ENCODE measurements at places on chromosomes 16 and 17. TPM values are rescaled to one million over a fixed set of nuclear protein-coding genes. Genes with fewer than 3 reads are reported as not detected.

DNA sequence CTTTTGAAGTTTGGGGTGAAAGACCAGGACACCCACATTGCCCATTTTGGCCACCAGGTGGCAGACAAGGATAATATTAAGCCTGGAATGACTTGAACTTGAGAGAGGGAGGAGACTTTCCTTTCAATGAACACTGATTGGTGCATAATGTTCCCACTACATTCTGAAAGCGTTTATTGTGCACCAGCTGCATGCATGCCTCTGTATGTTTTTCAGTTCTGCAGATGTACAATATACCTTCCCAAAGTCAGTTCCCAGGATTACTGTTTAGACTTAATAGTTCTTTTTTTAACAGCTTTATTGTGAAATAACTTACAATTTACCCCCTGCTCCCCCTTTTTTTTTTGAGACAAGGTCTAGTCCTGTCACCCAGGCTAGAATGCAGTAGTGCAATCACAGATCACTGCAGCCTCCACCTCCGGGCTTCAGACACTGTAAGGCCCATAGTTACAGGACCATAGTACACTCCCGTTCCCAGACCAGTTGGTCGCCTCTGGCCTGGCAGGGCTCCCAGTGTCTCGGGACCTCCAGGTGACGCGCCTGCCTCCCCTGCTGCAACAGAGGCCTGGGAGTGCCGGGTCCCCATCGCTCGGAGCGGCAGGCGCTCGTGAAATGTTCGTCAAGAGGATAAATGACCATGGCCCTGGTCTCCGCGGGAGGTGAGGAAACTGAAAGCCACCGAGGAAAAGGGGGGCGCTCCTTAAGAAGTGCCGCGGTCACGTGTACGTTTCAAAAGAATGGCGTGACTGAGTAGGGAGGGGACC, 12.2 kb downstream of the CES2 start:
- DNase-seq, result peak; percentile 80

DNA sequence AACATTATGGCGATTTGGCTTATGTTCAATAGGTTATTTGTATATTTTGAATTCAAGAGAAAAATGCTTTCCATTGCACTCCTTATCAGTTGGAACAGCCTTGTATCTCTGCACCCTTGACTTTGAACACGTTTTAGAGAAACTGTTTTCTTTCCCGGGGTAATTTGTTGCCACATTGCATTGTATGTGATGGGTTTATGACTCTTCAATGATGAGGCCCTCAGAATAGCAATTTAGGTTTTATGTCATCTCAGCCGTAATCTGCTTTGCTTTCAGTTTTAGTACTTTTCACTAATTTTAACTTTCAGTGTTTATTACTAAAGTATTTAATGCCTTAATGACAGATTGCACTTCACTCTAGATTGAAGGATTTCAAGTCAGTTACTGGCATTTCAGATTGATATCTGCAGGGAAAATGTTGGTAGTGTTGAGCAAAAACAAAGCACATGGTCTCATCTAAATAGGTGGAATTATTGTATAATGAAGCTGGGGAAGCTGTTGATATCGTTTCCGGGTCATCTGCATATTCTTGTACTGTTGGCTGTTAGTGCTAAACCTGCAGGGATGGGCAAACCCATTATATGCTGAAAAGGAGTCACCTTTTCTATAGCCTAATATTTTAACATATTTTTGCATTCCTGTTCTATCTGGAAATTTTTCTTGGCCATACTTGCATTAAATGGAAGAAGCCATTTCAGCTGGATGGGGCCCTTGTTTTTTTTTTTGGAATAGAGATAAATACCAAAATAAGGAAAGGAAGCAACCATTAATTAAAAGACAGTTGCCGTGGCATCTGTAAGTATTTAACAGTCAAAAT, 2.0 kb downstream of the LUC7L3 start:
- no peak for DNase-seq

- no peak for DNase-seq
These were observed 73.9 kb downstream of the MRM1 start for GRCh38 chr17:36675250-36675649.

DNA sequence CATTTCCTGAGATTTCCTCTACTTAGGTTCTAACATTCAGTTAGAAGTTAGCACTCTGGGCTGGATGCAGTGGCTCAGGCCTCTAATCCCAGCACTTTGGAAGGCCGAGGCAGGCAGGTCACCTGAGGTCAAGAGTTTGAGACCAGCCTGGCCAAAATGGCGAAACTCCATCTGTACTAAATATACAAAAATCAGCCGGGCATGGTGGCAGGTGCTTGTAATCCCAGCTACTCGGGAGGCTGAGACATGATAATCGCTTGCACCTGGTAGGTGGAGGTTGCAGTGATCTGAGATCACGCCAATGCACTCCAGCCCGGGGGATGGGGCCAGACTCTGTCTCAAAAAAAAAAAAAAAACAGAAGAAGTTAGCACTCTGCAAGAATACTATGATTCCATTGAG, 1430.9 kb downstream of the CDH11 start:
- DNase-seq, result no peak

The TEX14 gene
- 0.21 TPM for total RNA-seq

The TSPAN10 gene
- 2.5 TPM for total RNA-seq

The SMIM36 gene
- total RNA-seq, result not detected

The AKTIP gene
- 22.4 TPM for total RNA-seq
